ENCODE measurements at places on chromosomes 1 and 21. TPM values are rescaled to one million over a fixed set of nuclear protein-coding genes. Genes with fewer than 3 reads are reported as not detected.
A peak's percentile ranks its signal among the peaks of the same experiment; 100 is the strongest.

Gene IL12RB2
- not detected for polyA plus RNA-seq

DNA sequence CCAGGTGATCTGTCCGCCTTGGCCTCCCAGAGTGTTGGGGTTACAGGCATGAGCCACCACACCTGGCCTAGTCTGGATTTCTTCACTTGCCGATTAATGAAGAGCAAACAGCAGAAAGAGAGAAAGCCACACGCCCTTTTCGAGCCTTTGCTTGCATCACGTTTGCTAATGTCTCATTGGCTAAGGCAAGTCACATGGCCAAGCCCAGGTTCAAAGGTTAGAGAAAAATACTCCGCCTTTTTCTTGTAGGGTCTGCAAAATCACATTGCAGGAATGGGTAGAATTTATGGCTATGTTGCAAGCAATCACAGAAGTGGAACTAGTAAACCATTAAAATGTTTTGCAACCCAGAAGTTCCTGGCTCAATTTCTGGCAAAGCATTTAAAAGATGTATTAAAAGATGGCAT lies 26.8 kb upstream of the BACH1 start:
- no peaks in the 10 kb centered on the region for H3K27me3 ChIP-seq
- DNase-seq, result no peak
- peak overlapping the region; percentile 72 for H3K27ac ChIP-seq
- H3K4me3 ChIP-seq, result no peak overlapping the region

Gene CAMTA1
- polyA plus RNA-seq, result 52.0 TPM

DNA sequence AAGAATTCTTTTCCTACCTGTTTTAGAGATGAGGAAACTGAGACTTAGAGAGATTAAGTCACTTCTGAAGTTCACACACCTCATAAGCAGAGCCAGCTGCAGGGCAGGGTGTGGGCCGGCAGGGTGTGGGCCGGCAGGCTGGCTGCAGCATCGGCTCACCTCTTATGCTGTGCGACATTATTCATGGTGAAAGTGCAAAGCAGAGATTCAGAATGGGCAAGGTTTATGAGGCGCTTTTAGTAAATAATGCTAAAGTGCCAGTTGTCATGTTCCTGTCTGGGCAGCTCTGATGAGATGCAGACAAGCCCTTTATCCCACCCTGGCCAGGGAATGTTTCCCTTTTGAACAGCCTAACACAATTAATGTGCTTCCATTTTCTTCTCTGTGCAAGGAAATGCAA lies 14.6 kb downstream of the MAB21L3 start:
- H3K4me3 ChIP-seq, result no peak overlapping the region
- H3K36me3 ChIP-seq, result no peaks in the 10 kb centered on the region
- no peak for DNase-seq
- H3K27ac ChIP-seq, result no peak overlapping the region
- peaks cover 23% of the 10 kb centered on the region for H3K27me3 ChIP-seq
